ENCODE measurements at places on chromosomes 7 and 10.

DNA sequence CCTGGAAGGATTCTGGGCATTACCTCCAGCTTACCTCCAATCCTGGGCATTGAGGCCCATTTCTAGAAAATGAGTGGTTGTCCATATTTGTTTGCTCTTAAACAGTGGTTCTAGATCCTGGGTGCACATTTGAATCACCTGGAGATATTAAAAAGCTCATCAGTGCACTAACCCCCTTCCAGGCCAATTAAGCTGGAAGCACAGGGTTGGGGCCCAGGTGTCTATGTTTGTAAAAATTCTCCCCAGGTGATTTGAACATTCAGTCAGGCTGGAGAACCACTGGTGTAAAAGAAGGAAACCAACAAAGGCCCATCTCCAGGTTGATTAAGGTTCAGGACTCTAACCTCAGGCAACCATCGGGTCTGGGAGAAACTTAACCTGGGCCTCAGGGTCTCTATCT lies 102.6 kb upstream of the NANOS1 start:
- no peak for DNase-seq

DNA sequence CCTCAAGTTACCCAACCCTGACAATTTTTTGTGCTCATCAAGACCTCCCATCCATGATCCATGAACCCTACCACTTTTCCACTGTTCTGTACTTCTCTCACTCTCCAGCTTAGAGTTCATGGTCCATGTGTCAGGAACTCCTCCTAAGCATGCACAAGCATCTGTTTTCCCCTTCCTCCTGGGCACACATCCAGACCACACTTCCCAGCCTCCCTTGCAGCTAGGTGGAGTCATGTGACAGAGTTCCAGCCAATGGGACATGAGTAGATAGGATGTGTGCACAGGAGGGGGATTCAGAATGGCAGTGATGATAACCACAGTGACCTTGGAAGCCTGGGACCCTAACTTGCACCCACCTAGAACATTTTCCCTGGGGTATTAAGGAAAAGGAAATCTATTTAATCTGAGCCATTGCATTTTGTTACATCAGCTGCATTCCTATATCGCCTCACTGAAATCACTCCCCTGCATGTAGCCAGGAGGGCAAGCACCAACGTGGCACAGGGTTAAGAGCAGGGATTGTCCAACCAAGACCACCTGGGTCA lies 9.6 kb upstream of the FRMPD2 start:
- DNase-seq, result no peak

GRCh38 chr10:60992636-60993035 lies 48.7 kb upstream of the RHOBTB1 start:
- DNase-seq, result no peak

- no peak for DNase-seq
Observed at GRCh38 chr7:68362745-68363518, 1235.3 kb upstream of the AUTS2 start.

DNA sequence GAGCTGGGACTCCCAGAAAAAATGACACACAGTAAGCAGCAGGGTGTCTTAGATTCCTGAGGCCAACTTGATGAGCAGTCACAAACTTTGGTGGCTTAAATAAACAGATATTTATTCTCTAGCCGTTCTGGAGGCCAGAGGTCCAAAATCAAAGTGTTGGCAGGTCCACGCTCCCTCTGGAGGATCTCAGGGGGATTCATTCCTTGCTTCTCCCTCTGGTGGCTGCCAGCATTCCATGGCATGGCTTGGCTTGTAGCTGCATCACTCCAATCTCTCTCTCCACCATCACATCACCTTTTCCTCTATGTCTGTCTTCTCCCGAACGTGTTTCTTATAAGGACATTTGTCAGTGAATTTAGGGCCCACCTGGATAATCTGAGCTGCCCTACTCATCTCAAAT lies 98.4 kb downstream of the OSBPL3 start:
- DNase-seq, result no peak

Data from stimulated activated CD8-positive, alpha-beta memory T cell treated with anti-CD3 and anti-CD28 coated beads, Interleukin-7, amount 100 ng/mL, for 48 hours (primary cell).